ENCODE measurements at places on chromosomes 4 and X.
A peak's percentile ranks its signal among the peaks of the same experiment; 100 is the strongest.

GRCh38 chr4:125421547-125421946, 106.8 kb downstream of the FAT4 start:
- no peak for DNase-seq

- no peak for DNase-seq
Observed at GRCh38 chr4:4386736-4387392, at the start of gene NSG1. NSG1 (plus strand) TSS chr4:4387102; CDS start chr4:4387630, 528 bp downstream.

DNA sequence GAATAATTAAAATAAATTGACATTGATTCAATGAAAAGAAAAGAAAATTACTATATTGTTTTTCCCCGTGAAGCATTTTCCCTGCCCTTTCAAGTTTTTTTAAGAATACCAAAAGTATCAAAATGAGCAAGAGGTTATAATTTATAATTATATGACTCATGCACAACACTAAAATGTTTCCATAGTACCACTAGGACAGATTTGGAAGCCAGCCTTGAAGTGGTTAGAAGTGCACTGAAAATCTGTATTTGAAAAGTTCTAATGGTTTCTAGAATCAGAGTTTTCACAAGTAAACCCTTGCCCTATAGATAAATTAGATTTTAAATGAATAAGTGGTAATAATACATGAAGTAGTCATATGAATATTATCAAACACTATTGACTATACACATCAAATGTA, 140.9 kb downstream of the HNRNPD start:
- DNase-seq, result no peak

DNA sequence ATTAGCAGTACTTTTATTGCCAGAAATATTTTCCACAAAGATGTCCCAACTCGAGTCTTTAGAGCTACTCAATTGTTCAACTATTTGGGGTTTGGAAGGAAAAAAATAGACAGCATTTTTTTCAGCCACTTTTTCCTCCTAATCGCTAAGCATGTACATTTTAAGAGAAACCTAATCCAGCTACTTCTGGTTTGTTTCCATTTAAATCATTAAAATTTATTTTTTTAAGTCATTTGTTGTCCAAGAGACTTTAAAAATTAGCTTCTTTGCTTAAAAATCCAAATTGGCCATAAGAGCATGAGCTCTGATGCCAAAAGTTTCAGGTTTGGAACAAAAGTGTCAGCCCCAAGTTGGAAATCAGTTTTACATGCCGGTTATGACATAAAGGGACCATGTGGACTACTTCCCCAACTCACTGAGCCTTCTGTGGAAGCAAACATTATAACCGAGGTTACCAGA, 186.3 kb upstream of the INTU start:
- DNase-seq, result no peak

- peak; percentile 2 for DNase-seq
Observed at GRCh38 chr4:122045533-122045932, 93.7 kb upstream of the TRPC3 start.

DNA sequence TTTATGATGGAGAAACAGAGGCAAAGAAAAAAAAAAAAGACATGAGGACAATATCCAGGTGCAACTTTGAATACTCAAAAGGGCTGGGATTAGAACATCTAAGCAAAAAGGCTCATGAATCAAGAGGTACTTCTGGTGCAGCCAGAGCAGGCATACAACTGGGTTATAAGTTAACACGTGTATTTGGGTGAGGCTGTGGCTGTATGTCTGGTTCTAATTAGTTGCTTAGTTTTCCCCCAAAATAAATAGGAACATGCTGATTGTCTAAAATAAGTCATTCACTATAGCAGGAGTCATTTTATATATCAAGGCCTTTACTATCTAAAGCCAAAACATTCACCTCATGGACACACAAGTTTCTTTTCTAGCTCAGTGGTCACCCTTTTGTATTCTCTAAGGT, 20.2 kb downstream of the NHS start:
- DNase-seq, result no peak

DNA sequence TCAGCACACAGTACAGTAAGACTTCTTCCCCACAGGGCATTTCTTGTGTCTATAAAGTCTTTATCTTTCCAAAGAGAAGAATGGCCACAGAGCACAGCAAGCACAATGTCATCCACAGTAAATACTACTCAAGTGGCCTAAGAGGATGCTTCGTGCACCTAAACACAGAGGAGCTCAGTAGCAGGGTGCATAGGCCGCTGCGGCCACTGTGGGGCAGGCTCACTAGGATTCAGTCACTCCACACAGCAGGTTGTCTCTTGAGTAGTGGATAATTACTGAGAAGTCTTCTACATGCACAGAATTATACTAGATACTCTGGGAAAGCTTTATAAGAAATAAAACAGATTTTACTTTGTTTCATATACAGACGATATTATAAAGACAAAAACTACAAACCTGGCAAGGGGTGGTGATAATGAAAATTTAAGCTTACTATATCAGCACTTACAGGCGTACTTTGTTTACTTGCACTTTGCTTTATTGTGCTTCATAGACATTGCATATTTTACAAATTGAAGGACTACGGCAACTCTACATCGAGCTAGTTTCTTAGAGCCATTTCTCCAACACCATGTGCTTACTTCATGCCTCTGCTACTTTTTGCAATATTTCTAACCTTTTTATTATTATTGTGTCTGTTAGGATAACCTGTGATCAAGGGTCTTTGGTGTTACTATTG, 78.5 kb downstream of the PRDM5 start:
- DNase-seq, result no peak

DNA sequence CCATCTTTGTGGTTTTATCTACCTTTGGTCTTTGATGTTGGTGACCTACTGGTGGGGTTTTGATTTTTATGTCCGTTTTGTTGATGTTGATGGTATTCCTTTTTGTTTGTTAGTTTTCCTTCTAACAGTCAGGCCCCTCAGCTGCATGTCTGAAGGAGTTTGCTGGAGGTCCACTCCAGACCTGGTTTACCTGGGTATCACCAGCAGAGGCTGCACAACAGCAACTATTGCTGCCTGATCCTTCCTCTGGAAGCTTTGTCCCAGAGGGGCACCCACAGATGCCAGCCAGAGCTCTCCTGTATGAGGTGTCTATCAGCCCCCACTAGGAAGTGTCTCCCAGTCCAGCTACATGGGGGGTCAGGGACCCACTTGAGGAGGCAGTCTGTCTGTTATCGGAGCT, 199.3 kb upstream of the WDFY3 start:
- DNase-seq, result no peak

GRCh38 chr4:36243355-36244256, 708 bp downstream of the ARAP2 start:
- peak; percentile 50 for DNase-seq

DNA sequence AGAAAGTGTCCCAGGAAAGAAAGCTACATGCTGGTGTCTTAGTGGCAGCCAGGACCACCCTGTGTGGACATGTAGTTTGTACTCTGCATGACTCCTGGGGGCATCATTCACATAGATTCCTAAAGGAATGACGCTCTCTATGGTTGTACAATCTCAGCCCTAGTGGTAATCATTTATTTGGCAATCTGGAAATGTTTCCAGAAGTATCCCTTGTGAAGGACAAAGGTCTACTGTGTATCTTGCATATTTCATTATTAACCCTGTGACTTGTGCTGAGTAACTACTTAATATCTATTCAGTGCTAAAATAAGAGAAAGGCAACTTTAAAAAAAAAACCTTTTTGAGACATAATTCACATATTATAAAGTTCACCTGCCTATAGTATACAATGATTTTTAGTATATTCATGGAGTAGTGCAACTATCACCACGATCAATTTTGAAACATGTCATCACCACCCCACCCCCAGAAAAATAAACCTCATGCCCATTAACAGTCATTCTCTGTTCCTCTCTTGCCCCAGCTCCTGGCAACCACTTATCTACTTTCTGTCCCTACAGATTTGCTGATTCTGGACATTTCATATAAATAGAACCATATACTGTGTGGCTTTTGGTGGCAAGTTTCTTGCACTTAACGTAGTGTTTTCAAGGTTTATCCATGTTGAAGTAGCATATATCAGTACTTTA, 51.7 kb downstream of the SHROOM3 start:
- DNase-seq, result no peak

DNA sequence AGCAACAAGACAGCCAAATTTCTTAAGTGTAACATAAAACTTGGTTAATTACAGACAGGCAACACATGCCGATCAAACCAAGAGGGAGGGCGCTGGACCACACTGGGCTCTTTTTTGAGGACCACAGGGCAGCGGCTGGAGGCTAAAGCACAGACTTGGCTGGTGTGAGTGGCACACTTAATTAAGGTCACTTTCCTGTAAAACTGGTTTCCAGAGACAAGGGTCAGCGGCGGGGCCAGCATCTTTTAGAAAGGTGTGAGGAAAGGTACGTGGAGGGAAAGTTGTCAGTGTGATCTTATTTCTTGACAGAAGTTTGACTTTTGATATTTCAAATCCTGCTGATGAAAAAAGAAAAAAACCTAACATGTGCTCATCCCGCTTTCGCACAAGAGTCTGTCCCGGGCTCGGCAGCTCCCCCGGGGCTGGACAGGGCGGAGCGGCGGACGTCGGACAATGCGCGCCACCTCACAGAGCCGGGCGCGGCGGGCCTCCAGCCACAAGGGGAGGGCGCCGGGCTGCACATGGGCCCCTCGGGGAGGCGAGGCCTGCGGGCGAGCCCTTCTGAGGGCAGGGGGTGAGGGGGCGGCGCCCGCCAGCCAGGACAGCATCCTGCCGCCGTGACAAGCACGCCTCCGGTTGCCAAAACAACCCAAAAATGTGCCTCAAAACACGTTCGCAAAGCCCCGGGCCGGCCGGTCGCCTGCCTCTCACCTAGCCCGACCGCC, 660 bp upstream of the HSPA4L start:
- no peak for DNase-seq

- no peak for DNase-seq
Observed at GRCh38 chr4:163540977-163541376, 46.5 kb downstream of the TMA16 start.

- no peak for DNase-seq
Observed at GRCh38 chr4:128553686-128554515, 255.6 kb upstream of the JADE1 start.

DNA sequence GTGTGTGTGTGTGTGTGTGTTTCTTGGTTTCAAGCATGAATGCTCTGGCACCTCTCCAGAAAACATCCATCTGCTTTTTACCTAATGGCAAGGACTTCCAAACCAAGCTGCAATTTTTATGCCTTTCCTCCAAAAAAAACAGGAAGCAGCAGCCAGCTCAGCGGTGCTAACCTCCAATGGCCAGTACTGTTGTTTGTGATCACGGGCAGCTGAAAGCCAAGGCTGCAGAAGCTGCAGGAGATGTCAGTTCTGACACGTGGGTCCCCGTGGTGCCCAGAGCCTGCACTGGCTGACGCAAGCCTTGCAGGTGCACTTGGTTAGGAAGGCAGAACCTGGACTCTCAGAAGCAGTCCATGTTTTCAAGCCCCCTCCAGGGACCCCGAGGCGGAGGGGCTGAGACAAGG, 313.6 kb upstream of the DDX53 start:
- no peak for DNase-seq

DNA sequence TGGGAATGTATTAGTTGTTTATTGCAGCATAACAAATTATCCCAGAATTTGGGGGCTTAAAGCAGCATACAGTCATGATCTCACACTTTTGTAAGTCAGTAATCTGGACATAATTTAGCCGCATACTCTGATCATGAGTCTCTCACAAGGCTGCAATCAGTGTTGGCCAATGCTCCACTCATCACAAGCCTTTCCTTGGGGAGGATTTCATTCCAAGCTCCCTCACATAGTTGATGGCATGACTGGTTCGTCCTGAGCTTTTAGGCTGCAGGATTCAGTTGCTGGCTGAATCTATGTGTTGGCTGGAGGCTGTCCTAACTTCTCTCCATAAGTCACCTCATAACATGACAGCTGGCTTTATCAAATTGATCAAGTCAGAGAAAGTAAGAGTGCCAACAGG, 1568.6 kb upstream of the PCDH7 start:
- DNase-seq, result no peak

GRCh38 chrX:117895418-117895817, 221.2 kb downstream of the KLHL13 start:
- no peak for DNase-seq

DNA sequence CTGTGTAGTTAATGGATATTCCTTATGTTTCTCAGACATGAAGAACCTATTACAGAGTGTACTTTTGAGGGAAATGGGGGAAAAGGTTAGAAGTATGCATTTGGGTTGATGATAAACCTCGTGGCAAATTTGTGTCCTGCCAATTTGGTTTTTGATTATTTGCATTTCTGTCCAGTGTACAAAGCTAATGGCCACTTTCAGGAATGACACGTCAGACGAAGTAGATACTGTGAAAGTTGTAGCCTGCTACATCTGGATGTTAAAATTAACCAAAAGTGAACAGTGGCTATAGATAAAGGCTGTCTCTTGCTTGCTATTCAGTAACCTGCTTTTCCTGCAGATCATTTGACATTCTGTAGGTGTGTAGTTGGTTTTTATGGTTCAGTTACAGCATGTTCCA, 1.0 kb downstream of the PRDX4 start:
- no peak for DNase-seq

GRCh38 chr4:1975880-1976279, 32.9 kb downstream of the NELFA start:
- DNase-seq, result no peak

GRCh38 chr4:150439451-150439933, 142.5 kb upstream of the MAB21L2 start:
- DNase-seq, result no peak

DNA sequence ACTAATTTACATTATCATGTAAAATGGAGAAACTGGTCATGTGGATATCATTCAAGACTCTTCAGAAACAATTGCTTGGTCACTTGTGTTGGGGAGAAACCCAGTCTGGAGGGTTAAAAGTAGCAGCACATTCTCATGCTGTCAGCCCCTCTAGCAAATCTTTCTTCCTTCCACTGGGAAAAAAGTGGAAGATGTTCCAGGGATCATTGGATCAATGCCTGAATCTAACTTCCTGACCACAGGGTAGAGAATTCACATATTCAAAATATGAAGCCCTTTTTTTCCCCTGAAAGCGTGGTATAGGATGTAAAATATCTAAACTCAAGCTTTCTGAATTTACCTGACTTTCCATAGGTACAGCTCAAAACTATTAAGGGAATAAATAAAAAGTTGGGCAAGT, 98.0 kb downstream of the CXCL13 start:
- no peak for DNase-seq

DNA sequence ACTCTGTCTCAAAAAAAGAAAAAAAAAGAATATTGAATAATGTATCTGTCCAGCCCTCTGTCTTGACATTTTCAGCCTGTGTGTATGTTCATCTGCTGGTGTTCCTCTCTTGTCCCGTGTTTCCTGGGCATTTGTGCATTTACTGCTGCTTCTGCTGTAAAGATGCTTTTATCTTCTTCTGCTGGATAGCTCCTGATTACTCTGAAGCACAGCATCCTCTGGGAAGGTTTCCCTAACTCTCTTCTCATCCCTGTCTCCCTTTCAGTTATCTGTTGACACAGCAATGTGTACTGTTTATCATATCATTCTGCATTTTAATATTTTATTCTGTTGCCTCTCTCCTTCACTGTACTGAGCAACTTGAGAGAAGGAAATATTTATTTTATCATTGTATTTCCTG, 74.2 kb upstream of the HPGD start:
- DNase-seq, result no peak

DNA sequence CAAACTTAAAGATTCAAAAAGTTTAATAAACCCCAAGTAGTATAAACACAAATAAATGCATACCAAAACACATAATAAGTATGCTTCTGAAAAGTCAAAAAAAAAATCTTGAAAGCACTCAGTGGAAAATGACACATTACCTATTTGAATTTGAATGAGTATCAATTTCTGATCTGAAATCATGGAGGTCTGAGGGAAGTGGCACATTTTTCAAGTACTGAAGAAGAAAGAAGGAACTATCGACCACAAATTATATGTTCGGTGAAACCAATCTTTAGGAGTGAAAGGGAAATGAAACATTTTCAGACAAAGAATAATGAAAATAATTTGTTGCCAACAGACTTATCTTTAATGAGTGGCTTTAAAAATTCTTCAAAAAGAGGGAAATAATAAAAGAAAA, 12.1 kb upstream of the F9 start:
- no peak for DNase-seq

All from stimulated activated CD4-positive, alpha-beta T cell treated with anti-CD3 and anti-CD28 coated beads, Interleukin-1b, Interleukin-23, amount 100 ng/mL, for 48 hours (primary cell).